Breast epithelium (tissue), 4 donors: ENCODE measurements at places on chromosomes 6 and 20. TPM values are rescaled to one million over a fixed set of nuclear protein-coding genes. Genes with fewer than 3 reads are reported as not detected.
A peak's percentile ranks its signal among the peaks of the same experiment; 100 is the strongest.

GRCh38 chr6:108164815-108165706 lies 761 bp upstream of the NR2E1 start:
- DNase-seq: no peak

- no peak for DNase-seq
These were observed 7.3 kb upstream of the COL9A1 start for GRCh38 chr6:70310063-70310694.

- no peak for DNase-seq
These were observed 149.7 kb upstream of the ENPP5 start for GRCh38 chr6:46320505-46320904.

DNA sequence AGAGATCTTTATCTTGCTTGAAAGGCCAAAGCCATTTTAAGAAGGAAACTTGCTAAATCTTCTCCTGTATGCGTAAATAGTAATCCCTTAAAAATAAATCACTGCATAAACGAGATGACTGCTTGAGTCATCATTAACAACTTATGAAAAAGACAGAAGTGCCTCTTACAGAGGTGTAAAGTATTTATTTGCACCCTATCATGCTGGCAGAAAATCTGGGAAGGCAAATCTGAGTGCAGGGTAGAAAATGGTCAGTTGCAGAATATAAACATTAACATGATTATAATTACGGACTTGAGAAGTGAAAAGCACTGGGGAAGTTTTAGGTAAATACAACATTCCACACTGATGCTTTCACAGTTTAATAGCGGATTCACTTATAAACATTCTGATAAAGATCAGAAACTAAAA lies 67.5 kb upstream of the FBXO30 start:
- no peak for DNase-seq

- DNase-seq: no peak
These were observed 1.5 kb upstream of the RREB1 start for GRCh38 chr6:7106215-7106751.

DNA sequence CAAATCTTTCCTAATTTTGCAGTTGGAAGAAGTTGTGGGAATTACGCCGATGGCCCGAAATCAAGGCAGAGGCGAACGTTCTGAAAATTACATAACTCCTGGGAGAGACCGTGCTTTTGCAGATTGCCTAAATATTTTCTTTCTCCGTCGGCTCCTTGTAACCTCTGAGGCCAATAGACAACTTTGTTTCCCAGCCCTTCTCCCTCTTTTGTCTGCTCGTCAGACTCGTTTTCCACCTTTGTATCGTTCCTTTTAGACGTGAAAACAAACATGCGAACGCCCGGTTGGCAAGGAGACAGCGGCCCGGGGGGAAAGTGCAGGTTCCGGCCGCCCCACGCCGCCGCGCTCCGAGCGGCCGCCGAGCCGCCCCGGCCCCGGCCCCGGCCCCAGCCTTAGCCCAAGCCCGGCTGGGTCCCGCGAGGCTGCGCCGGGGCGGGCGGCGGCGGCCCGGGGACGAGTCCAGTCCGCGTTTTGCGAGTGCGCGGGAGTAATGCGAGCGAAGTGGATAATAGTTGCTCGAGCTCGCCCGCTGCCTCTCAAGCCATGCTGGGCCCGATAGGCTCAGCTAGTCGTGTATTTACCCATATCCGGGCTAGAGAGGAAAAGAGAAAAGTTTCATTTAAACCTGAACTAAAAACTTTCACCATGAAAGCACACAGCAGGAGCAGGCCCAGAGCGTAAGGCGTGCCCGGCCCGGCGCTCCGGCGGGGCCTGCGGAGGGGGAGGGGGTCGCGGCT lies at the start of gene ARID1B:
Gene ARID1B, plus strand, starts transcription at position 539 of the 737 bp plus-strand sequence. CDS start 303 bp downstream, outside the sequence.
- peak; percentile 78 for DNase-seq

DNA sequence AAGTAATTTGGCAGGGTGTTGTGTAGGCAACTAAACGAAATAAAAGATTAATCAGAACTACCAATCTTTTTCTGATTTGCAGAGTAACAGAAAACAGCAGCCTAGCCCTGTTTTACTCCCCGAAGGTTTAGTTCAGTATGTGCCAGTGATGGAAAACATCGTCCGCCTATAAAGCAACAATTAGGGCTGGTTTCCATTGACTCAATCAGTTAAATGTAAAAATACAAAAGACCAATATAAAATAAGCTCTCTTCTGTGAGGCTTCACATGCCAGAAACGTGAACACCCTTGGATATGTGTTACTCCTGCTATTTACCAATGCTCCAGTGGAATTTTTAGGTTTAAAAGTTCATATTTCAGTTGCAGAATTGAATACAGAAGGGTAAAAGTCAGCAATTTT lies 210.5 kb upstream of the RSPO3 start:
- no peak for DNase-seq

- no peak for DNase-seq
These were observed 34.8 kb downstream of the MDFI start for GRCh38 chr6:41672816-41673703.

DNA sequence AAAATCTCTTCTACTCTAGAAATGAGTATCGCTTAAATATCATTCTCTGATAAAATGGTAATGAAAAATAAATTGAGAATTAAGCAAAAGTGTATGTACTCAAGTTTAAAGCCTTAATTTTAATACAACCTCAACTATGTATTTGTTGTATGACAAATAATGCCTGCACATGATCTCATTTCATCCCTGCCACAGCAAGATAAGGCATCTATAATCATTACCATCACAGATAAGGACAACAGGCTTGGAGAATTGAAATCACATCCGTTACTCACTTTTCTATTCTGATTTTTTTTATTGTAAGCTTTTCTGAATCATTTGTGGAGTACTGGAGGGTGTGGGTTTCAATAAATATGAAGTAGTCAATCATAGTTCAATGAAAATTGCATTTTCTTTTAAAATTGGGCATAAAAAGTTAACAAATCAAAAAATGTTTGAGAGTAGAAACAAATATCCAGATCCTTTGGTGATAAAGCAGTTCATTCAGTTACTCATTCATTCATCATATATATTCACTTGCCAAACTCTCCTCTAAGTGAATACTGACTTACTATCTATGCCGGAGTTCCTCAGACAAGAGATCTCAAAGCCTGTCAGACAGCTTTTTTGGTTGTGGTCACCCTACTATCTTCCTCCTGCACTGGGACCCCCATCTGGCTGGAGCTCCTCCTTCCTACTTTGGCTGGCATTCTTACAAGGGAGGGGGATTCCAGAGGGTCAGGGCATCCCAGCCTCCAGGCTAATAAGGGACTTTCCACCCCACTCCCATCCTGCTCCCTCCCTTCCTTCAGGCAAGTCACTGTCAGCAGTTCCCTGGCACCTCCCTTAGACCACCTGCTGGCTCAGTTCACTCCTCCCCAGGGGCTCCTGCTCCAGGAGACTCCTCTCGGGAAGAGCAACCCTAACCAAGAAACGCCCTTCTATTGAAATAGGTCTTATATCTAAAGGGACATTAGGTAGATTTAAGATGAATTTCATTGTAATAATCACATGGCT lies 118.6 kb downstream of the OGFRL1 start:
- DNase-seq: no peak

DNA sequence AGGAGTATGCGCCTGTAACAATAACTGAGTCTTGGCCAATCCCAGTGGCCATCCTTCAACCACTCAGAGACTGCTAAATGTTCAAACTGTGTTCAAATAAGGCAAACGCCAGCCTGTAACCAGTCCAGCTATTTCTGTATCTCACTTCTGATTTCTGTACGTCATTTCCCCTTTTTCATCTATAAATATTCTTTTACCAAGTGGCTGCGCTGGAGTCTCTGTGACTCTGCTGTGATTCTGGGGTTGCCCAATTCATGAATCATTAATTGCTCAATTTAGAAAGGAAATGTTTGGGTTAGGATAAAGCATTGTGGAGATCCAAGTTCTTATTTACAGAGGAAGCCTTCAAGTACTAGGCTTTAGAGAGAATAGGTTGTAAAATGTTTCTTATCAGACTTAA lies 89.8 kb upstream of the UST start:
- DNase-seq: no peak

DNA sequence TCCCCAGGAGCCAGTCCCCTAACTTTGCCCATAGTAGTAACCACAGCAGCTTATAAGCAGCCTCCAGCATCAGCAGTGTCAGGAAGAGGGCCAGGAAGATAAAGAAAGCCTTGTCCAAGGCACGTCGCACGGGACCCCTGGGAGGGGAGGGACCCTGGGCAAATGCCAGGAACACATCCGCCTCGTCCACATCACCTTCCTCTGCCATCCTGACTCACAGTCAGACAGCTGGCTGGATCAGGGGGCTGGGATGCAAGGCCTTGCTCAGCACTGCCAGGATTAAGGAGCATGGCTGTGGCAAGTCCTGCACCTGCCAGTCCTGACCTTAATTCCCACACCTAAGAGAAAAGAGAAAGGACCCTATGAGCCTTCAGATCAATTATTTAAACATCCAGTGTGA lies 11.5 kb upstream of the ZBTB22 start:
- DNase-seq: no peak

DNA sequence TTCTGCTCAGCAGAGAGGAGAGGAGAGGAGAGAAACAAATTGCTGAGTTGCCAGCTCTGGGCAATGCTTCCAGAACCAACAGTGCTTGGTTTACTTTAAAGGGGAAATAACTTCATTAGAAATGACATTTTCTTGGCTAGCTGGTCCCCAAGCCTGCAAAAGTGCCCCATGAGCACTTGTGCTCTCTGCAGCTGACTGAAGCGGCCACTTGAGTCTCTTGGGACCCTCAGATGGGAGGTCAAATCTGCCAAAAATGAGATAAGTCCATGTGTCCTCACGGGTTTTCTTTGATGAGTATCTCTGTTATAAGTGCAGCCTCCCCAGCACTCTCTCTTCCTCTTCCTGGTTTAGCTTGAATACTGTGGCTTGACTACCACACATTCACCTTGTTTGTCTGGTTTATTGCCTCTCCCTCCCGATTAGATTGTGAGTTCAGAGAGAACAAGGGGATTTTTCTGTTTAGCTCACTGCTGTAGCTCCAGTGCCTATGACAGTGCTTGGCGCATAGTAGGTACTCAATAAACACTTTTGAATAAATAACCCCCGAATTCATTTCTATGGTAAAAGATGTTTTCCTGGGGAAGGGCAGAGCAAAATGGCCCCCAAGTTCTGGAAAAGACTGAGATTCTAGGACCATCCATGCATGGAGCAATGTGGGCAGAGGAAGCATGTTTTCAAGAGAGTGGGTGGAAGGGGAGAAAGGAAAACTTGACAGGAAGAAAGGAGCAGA lies 7.0 kb upstream of the RIN2 start:
- DNase-seq: no peak

- peak; percentile 31 for DNase-seq
These were observed 24.3 kb upstream of the SCRT2 start for GRCh38 chr20:699811-700338.

GRCh38 chr6:105591053-105591452 lies 188.2 kb upstream of the PREP start:
- DNase-seq: no peak

DNA sequence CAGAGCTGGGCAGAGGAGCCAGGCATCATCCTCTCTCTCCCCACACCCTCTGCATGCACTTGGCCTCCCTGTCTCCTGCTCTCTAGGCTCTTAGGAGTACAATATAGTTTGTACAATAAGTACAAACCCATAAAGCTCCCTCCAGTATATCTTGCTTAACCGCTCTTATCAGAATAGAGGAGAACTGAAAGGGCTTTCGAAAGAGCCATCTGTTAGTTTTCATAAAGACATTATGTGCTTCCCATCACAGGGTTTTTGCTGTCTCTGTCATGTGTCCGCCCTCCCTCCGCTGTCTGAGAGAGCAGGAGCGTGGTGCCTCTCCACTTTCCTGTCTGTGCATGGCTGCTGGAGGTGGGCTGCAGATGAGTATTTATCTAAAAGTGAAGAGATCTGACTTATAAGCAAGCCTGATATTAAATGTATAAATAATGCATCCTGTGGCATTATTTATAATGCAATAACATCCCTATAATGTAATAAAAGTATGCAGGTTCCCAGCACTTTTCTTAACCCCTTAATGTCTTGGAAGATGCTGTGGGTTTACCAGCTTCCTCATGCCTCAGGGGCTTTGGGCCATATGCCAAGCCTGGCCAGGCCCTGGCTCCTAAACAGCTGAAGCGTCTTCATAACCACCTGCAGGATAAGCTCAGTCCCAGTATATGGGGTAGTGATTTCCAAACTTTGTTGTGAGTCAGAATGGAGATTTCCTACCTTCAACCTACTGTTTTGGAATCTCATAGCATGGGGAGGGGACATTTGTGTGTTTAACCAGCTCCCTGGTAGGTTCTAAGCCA lies 297.1 kb downstream of the DHX35 start:
- DNase-seq: no peak

- no peak for DNase-seq
These were observed 40.7 kb downstream of the CDYL start for GRCh38 chr6:4816904-4817303.

GRCh38 chr6:67680297-67680932 lies 954.7 kb upstream of the ADGRB3 start:
- no peak for DNase-seq

GRCh38 chr20:41670631-41671030 lies 52.5 kb upstream of the CHD6 start:
- DNase-seq: no peak

- DNase-seq: no peak
These were observed 7.2 kb downstream of the PEX3 start for GRCh38 chr6:143457563-143458359.

GRCh38 chr6:14354919-14355572 lies 237.5 kb downstream of the CD83 start:
- DNase-seq: no peak

DNA sequence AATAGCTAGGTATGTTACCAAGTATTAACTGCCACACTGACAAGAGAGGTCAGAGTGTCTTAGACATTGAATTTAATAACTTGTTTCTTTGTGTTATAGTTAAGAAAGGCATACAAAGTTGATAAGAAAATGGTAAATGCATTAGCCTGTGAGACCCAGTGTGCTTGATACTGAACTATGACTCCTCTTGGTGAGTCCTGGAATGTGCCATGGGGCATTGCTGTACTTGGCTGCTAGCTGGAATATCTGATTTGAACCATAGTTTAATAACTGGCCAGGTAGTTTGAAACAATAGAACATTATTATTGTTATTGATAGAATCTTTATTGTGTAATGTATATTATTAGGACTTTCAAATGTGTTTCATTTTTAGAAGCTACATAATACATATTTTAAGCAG lies 70.0 kb downstream of the ZFAND3 start:
- DNase-seq: no peak

DNA sequence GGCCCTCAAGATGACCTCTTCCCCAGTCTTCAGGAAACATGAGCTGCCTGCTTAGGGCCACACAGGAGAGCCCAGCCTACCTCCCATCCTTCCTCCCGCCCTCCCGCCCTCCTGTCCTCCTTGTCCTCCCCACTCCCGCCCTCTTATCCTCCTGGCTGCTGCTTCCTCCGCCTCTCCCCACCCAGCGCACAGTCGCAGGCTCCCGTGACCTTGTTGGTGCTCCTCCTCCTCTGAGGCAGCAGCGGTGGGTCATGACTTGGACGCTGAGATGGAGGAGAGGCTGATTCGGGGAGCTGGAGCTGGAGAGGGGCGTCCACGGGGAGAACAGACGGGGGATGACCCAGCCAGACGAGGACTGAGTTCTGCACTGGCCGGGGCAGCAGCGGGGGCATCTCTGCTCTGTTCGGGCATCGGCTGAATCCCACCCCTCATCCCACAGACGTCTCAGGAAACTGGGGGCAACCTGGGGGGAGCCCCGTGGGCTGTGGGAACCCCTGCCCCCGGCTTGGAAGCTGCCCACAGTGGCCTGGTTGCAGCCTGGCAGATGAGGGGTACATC lies 32.4 kb downstream of the CHRNA4 start:
- no peak for DNase-seq

GRCh38 chr6:28207510-28208110 lies 17.5 kb upstream of the ZSCAN9 start:
- no peak for DNase-seq

The MCHR2 gene
- not detected for total RNA-seq

The TINAG gene
- total RNA-seq: not detected

The PNLDC1 gene
- total RNA-seq: 0.29 TPM

The WFDC12 gene
- total RNA-seq: not detected
